Hematopoietic multipotent progenitor cell treated with erythropoietin and hydrocortisone succinate and interleukin-3 and kit ligand, for 17 days (in vitro differentiated cells): ENCODE measurements at places on chromosomes 13 and 19.

DNA sequence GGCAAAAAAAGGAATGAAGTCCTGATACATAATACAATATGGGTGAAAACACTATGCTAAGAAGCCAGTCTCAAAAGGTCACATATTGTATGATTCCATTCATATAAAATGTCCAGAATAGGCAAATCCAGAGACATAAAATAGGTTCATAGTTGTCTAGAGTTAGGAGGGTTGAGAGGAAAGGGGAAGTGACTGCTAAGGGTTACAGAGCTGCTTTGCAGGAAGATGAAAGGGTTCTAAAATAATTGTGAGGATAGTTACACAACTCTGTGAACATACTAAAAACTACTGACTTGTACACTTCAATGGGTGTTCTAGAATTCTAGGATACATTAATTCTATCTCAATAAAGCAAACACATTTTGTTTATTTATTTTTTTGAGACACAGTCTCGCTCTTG, 25.7 kb downstream of the CAB39L start:
- DNase-seq: no peak

GRCh38 chr19:54209811-54210494, 9.3 kb downstream of the RPS9 start:
- peak; percentile 95 for DNase-seq

GRCh38 chr19:50428772-50429463, 3.8 kb upstream of the MYBPC2 start:
- no peak for DNase-seq

GRCh38 chr13:110726726-110727125, 13.2 kb downstream of the ING1 start:
- DNase-seq: no peak

DNA sequence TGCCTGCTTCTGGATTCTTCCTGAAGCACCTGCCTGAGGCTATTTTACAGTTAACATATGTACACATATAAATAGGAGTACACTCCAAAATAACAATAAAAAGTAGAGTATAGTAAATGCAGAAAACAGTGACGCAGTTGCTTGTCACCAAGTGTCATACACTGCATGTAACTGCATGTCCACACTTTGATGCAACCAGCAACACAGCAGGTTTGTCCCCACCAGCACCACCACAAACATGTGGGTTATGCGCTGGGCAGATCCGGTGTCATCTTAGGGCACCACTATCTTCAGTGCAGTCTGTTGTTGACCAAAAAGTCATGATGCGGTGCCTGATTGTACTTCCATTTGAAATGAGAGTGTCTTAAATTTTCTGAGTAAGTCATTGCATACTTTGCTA, 51.3 kb downstream of the COL4A2 start:
- DNase-seq: no peak

- DNase-seq: no peak
Observed at GRCh38 chr13:47945738-47946137, 55.3 kb downstream of the SUCLA2 start.

GRCh38 chr19:44554641-44555246, 25.3 kb upstream of the CEACAM20 start:
- DNase-seq: no peak

GRCh38 chr13:94154367-94154766, 325.1 kb downstream of the DCT start:
- DNase-seq: no peak

DNA sequence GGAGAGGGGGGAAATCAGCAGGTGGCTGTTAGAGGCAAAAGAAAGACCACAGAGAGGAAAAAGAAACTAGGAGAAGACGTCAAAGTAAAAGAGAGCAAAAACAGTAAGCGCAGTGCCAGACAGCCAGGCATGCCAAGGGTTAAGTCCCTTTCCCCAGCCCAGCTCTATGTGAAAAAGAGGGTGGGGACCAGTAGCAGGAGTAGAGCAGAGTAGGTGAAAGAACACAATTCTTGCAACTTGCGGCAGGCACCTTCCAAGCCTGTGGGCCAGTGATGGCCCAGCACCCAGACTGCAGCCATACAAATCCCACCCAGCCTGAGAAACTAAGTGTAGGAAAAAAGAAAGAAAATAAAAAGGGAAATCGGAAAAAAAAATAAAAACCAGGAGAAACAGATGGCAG, 64.2 kb upstream of the ZNF85 start:
- DNase-seq: no peak

- no peak for DNase-seq
Observed at GRCh38 chr19:29029268-29029958, 183.5 kb downstream of the UQCRFS1 start.

GRCh38 chr13:19861762-19862161, 1.7 kb downstream of the ZMYM5 start:
- no peak for DNase-seq

DNA sequence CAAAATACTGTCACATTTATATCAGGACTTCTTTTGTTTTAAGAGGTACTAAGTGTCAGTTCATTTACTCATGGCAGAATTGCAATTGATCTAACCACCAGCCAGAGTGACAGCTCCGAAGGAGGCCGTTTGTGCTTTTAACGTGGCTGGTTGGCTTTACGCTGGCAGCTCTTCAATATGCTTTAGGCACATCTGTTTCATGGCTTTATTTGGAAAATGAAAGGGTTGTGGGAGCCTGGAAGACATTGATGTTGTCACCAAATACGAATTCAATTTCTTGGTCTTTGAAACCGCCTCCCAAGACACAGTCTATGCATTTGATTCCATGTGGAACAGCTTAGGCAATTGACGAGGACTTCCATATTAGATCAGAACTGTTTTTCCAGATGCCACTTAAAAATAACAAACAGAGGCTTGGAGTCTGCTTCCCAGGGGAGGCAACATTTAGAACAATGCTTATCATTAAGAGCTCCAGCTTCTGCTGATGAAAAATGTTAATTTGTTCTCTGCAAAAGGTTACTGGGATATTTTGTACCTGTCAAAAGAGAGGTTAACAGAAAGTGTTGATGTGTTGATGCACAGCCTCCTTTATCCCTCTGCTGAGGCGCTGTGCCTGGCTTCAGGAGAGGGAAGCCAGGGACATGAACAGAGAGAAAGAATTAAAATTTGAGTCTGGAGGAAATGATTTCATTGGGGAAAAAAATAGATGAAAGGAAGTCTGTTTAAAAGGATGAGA, 64.0 kb upstream of the TNFRSF19 start:
- DNase-seq: no peak

GRCh38 chr19:16862826-16863415, 25.9 kb upstream of the F2RL3 start:
- DNase-seq: no peak

DNA sequence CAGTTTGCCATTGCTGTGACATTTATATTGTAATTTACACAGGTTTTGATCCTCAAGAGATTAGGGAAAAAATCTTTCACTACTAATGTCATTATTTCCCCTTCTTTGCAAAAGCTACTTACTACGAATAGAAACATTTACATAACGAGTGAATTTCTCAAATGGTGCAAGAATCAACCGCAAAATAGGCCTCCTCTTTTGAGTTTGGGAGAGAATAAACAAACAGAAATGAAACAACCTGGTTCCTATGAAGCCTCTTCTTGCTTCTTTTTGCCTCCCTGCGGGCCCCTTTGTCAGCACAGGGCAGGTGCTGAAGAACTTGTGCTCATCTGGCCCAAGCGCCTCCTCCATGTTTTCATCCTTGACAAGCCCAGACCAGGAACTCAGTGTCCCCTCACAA, 10.1 kb upstream of the GJA3 start:
- DNase-seq: no peak

- DNase-seq: no peak
Observed at GRCh38 chr19:23571175-23571574, 115.8 kb downstream of the ZNF675 start.

GRCh38 chr13:50053844-50054243, 38.6 kb downstream of the KCNRG start:
- no peak for DNase-seq

DNA sequence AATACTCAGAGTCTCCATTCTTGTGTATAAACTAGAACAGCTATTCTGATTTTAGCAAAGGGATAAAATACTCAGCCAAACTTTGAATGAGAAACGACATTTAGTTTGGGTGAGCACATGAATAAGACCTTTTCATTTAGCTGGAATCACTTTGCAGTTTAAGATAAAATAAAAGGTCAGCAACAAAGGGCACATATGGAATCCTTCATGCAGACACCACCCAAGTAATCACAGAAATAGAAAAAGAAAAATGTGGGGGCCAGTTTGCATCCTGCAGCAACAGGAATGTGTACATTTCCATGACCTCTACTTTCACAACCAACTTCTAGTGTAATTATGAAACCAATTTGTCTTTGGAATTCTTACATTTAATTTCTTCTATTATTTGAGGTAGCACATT, 1637.4 kb downstream of the PCDH9 start:
- DNase-seq: no peak

DNA sequence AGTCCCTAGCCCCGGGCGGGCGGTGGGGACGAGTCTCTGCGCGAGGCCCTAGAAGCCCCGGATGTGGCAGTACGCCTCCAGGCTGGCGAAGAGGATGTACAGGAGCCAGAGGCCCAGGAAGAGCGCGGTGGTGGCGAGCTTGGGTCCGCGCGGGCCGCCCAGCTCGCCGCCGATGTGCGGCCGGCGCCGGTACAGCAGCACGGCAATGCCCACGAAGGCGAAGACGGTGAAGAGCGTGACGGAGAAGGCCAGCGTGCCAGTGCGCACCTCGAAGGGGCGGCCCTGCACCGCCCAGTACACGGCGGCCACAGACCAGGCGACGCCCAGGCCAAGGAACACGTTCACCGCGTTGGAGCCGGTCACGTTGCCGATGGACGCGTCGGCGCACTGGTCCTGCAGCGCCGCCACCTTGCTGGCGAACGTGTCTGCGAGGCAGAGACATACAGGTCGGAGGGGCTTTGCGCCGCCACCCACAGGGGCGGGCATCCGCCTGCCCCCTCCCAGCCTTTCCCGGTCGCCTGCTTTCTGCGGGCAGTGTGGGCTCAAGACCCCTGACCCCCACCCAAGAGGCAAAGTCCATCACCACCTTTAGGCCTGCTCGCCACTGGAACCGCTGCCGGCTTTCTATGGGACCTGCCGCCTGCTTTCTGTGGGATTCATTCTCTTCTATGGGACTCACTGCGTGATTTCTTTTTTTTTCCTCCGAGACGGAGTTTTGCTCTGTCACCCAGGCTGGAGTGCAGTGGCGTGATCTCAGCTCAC, 10.9 kb upstream of the MEIS3 start:
- DNase-seq: no peak

GRCh38 chr19:50710094-50710493, 9.5 kb downstream of the SHANK1 start:
- no peak for DNase-seq

DNA sequence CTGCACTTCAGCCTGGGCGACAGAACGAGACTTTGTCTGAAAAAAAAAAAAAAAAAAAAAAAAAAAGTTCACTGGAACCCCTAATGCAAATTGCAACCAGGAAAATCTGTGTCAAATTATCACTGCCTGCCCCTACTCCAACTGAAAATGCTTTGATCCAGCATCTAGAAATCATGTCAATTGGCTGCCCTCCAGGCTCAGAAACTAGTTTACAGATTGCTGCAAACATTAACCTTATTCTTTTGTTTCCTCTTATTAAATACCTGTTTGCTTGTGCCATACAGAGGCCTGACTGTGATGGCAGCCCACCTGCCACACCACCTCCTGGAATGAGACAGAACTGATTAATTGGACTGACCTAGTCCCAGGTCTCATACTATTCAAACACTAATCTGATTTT, 18.6 kb upstream of the AKT2 start:
- DNase-seq: no peak

DNA sequence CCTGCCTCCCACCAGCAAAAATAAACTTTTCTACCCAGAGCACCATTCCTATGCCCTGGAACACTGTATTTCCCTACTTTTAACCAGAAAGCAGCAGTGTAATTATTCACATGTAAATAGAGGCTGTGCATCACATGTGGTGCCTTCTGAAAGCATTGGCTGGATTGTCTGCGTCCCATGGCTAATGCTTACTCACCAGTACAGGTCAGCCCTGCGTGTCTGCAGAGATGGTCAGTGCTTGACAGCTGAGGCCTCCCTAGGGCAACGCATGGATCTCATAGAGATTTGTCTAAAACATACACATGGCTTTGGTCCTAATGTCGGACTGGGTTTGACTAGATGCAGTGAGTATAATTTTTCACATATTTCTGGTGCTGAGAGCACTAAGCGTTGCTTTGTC, 64.2 kb downstream of the DPY19L3 start:
- DNase-seq: no peak

DNA sequence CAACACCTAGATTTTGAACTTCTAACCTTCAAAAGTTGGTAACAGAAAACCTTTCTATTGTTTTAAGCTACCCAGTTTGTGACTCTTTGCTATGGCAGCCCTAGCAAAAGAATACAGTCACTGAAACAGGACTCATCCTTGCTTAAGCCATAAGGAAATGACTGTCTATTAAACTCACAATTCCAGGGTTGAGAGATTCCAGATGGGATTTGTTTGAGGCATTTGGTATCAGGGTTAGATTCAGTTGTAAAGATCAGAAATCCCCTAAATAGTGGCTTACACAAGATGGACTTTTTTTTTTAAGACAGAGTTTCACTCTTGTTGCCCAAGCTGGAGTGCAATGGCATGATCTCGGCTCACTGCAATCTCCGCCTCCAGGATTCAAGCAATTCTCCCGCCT, 41.1 kb upstream of the RGCC start:
- no peak for DNase-seq

GRCh38 chr19:1913781-1914577, 8.8 kb downstream of the ADAT3 start:
- DNase-seq: no peak

GRCh38 chr19:10984166-10984735, 23.4 kb downstream of the SMARCA4 start:
- no peak for DNase-seq

GRCh38 chr13:65855242-65855805, 1374.8 kb downstream of the PCDH9 start:
- no peak for DNase-seq

- DNase-seq: no peak
Observed at GRCh38 chr13:33794576-33794975, 23.4 kb upstream of the RFC3 start.

- no peak for DNase-seq
Observed at GRCh38 chr13:39881887-39882286, 226.4 kb downstream of the COG6 start.

GRCh38 chr19:1336079-1336684, 47.5 kb upstream of the NDUFS7 start:
- DNase-seq: no peak

DNA sequence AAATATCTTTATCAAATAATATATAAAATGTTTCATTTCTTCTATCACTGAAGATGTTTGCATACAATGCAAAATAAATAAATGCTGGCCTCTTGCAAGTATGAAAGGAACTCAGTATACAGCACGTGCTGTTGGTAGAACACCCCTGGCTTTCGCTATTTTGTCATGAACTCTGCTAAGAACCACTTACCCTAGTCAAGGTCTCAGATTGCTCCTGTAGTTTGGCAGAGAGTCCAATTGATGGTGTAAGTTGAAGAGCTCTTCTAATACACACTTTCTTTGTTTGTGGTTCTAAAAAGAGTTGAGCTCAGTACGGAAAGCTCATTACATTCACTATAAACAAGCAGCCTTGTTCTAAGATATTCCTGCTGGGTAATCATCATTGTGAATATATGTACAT, 1258.9 kb downstream of the EFNB2 start:
- no peak for DNase-seq
